ENCODE measurements at places on chromosomes 5 and 9. TPM values are rescaled to one million over a fixed set of nuclear protein-coding genes. Genes with fewer than 3 reads are reported as not detected.

- peaks cover 23% of the 10 kb centered on the region for H3K4me1 ChIP-seq
- no peaks in the 10 kb centered on the region for H3K36me3 ChIP-seq
- H3K27me3 ChIP-seq: no peaks in the 10 kb centered on the region
- H3K27ac ChIP-seq: peak overlapping the region; percentile 89
- no peak overlapping the region for H3K4me3 ChIP-seq
Observed at GRCh38 chr5:74326571-74327338, 313.8 kb downstream of the ENC1 start.

GRCh38 chr9:130946766-130947617 lies 7.9 kb upstream of the FIBCD1 start:
- H3K27ac ChIP-seq: no peak overlapping the region
- no peak overlapping the region for H3K4me3 ChIP-seq
- peaks cover 9% of the 10 kb centered on the region for H3K27me3 ChIP-seq
- H3K36me3 ChIP-seq: no peaks in the 10 kb centered on the region
- H3K4me1 ChIP-seq: no peaks in the 10 kb centered on the region

DNA sequence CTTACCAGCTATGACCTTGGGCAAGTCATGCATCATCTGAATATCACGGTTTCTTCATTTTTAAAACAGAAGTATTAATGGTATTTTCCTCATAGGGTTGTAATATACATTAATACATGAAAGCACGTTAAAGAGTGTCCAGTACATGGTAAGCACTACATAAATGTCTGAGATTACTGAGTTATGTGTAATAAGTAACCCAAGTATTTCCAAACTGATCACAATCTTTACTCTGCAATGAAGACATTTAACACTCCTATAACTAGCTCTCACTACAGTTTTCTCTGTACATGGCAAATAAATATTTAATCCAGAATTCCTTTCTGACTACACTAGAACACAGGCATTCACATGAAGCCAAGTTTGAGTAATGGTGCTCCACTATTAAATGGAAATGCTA lies 4.0 kb downstream of the GLDC start:
- H3K4me3 ChIP-seq: no peak overlapping the region
- DNase-seq: no peak
- H3K4me1 ChIP-seq: peaks cover 8% of the 10 kb centered on the region
- H3K36me3 ChIP-seq: no peaks in the 10 kb centered on the region
- H3K27me3 ChIP-seq: peaks cover 25% of the 10 kb centered on the region
- no peak overlapping the region for H3K27ac ChIP-seq

GRCh38 chr5:123181394-123181801 lies 92.4 kb downstream of the PRDM6 start:
- H3K4me1 ChIP-seq: peaks cover 26% of the 10 kb centered on the region
- H3K4me3 ChIP-seq: no peak overlapping the region
- peak overlapping the region; percentile 73 for H3K27ac ChIP-seq
- DNase-seq: peak; percentile 58
- no peaks in the 10 kb centered on the region for H3K36me3 ChIP-seq
- H3K27me3 ChIP-seq: no peaks in the 10 kb centered on the region

GRCh38 chr9:128702949-128703615 lies 779 bp downstream of the PKN3 start:
- H3K27me3 ChIP-seq: no peaks in the 10 kb centered on the region
- no peaks in the 10 kb centered on the region for H3K36me3 ChIP-seq
- H3K27ac ChIP-seq: no peak overlapping the region
- H3K4me3 ChIP-seq: peak overlapping the region; percentile 99
- no peaks in the 10 kb centered on the region for H3K4me1 ChIP-seq

- H3K27me3 ChIP-seq: no peaks in the 10 kb centered on the region
- no peaks in the 10 kb centered on the region for H3K4me1 ChIP-seq
- no peak overlapping the region for H3K4me3 ChIP-seq
- DNase-seq: peak; percentile 15
- H3K36me3 ChIP-seq: no peaks in the 10 kb centered on the region
Observed at GRCh38 chr9:110842169-110842568, 173.6 kb downstream of the MUSK start.

GRCh38 chr5:10372726-10373709 lies 19.5 kb downstream of the MARCHF6 start:
- H3K36me3 ChIP-seq: no peaks in the 10 kb centered on the region
- DNase-seq: no peak
- no peaks in the 10 kb centered on the region for H3K27me3 ChIP-seq
- no peak overlapping the region for H3K27ac ChIP-seq

DNA sequence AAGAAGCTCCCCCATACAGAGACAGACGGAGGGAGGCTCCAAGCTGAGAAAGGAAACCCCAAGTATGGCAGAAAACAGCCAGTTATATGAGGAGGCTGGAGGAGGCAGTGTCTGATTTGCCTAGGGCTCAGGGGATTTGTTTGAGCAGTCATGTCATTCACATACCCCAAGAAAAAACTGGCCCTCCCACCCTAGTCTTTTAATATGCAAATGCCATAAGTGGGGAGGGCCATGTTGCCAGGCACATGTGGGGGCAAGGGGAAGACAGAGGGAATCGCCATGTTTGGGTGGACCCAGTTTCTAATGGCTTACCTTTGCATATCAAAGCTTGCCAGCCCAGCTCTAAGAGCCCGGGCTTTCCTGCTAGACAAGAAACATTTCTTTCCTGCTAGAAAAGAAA lies 1163.8 kb downstream of the TAF11L14 start:
- H3K4me3 ChIP-seq: no peak overlapping the region
- H3K27ac ChIP-seq: no peak overlapping the region
- no peak for DNase-seq
- no peaks in the 10 kb centered on the region for H3K27me3 ChIP-seq
- no peaks in the 10 kb centered on the region for H3K4me1 ChIP-seq

DNA sequence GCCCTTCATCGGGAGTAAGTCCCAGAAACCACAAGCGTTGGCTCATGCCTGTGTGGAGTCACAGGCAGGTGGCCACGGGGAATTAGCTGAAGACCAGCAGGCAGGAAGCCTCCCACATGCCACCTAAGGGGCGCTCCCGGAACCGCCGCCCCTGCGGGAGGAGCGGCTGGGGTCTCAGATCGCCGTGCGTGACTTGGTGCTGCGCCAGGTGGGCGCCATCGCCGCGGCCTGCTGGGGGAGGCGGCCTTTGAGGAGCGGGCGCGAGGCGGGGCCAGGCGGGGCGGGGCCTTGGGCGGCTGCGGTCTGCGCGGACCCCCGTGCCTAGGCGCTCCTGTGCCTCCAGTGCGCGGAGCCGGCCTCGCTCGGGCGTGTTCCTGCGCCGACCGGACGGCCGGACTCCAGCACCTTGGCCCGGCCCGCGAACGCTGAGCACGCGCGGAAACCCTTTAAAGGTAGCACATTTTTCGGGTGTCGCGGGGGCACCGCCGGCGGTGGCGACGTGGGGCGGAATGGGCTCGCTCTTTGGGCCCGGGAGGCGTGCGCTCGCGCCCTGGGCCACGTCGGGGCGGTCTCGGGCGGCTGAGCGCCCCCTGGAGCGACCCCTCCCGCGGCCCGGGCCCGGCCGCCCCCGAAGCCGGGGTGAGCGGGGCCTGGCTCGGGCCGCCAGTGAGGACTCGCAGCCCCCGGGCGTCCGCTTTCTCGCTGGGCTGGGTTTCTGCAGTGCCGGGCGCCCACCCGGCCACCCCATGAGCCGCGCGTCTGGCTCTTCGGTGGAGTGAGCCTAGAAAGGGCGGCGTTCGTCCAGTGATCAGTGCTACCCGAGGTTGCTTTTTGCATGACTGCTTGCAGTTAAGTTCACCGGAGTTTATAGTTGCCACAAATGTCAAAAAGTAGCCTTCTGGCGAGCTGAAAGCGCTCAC lies 24.5 kb downstream of the LECT2 start:
- no peaks in the 10 kb centered on the region for H3K36me3 ChIP-seq
- H3K27me3 ChIP-seq: peaks cover 45% of the 10 kb centered on the region

GRCh38 chr9:72038890-72039410 lies 21.5 kb downstream of the C9orf57 start:
- no peak overlapping the region for H3K27ac ChIP-seq
- no peaks in the 10 kb centered on the region for H3K27me3 ChIP-seq

DNA sequence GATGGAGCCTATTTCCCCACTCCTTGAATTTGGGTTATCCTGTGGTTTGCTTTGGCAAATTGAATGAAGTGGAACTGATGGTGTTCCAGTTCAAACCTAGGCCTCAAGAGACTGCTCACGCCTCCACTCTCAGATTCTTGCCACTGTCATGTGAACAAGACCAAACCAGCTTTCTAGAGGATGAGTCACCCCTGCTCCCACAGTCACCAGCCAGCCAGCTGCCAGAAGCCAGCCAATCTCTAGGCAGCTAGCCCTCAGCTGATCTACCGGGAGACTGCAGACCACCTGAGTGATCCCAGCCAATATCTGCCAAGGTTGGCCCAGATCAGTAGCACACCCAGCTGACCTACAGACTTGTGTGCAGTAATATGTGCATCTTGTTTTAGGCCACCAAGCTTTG lies 300.6 kb downstream of the TMEM38B start:
- no peaks in the 10 kb centered on the region for H3K27me3 ChIP-seq
- DNase-seq: peak; percentile 26
- H3K27ac ChIP-seq: no peak overlapping the region
- no peaks in the 10 kb centered on the region for H3K4me1 ChIP-seq
- H3K36me3 ChIP-seq: no peaks in the 10 kb centered on the region

DNA sequence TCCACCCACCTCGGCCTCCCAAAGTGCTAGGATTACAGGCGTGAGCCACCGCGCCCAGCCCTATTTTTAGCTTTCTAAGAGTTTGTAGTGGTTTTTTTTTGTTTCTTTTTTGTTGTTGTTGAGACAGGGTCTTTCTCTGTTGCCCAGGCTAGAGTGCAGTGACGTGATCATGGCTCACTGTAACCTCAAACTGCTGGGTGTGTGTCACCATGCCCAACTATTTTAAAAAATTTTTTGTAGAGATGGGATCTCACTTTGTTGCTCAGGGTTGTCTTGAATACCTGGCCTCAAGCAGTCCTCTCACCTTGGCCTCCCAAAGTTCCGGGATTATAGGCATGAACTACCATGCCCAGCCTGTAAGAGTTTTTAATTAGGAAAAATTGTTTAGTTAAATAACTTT lies 145.3 kb upstream of the SH3GL2 start:
- H3K27me3 ChIP-seq: no peaks in the 10 kb centered on the region
- H3K27ac ChIP-seq: no peak overlapping the region
- DNase-seq: no peak

GRCh38 chr9:135840539-135840938 lies 66.8 kb downstream of the CAMSAP1 start:
- no peaks in the 10 kb centered on the region for H3K4me1 ChIP-seq
- peaks cover 6% of the 10 kb centered on the region for H3K36me3 ChIP-seq
- H3K27me3 ChIP-seq: no peaks in the 10 kb centered on the region
- H3K4me3 ChIP-seq: no peak overlapping the region

- no peaks in the 10 kb centered on the region for H3K36me3 ChIP-seq
- no peaks in the 10 kb centered on the region for H3K4me1 ChIP-seq
- H3K27me3 ChIP-seq: no peaks in the 10 kb centered on the region
Observed at GRCh38 chr9:7042124-7042523, 284.4 kb downstream of the KDM4C start.

- H3K27ac ChIP-seq: no peak overlapping the region
- no peak overlapping the region for H3K4me3 ChIP-seq
Observed at GRCh38 chr5:140207250-140207964, 32.4 kb downstream of the CYSTM1 start.

- no peaks in the 10 kb centered on the region for H3K36me3 ChIP-seq
- no peaks in the 10 kb centered on the region for H3K27me3 ChIP-seq
- peak overlapping the region; percentile 4 for H3K27ac ChIP-seq
- no peak for DNase-seq
- H3K4me1 ChIP-seq: peaks cover 25% of the 10 kb centered on the region
Observed at GRCh38 chr5:124902097-124902821, 155.8 kb upstream of the ZNF608 start.

GRCh38 chr5:136057401-136058038 lies 28.7 kb downstream of the TGFBI start:
- peaks cover 48% of the 10 kb centered on the region for H3K4me1 ChIP-seq

DNA sequence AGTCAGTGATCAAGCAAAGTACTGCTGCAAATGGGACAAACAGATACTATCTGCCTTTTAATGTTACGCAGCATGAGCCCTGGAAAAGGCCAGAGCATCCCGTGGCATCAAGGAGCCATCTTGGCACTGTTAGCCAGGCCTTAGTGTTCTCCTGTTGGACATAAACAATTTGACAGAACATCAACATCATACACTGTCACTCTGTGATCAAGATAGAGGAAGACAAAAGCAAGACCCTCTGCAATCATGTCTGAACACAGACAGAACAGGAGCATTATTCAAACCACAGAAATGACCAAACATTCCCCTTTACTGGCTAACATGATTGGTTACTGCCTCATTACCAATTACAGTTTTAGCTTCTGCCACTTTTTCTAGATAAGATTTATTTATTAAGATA lies 21.2 kb upstream of the ROPN1L start:
- no peaks in the 10 kb centered on the region for H3K4me1 ChIP-seq
- H3K36me3 ChIP-seq: no peaks in the 10 kb centered on the region
- no peak overlapping the region for H3K4me3 ChIP-seq
- DNase-seq: no peak

DNA sequence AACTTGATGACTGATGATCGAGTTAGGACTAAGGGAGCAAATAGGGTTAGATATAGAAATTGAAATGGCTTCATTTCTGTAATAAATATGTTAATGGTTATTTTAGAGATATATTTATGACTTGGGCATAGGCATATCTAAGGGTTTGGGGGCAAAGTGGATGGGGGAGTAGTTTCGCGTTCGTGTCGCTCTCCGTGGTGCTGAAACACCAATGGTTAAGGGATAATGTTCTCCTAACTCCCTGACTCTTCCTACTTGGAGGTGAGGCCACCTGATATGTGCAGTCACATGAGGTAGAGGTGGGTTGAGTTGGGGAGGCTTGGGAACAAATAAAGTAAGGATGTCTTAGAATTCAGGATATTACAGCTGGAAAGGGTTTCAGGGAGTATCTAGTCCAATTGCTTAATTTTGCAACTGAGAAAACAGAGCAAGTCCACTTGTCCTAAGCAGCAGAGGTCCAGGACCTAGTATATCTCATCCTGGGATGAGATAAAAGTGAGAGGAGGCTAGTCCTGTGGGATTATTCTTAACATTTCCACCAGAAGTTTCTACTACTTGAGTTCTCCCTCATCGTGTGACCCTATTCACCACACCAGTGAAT lies 44.0 kb upstream of the MAP1B start:
- peaks cover 24% of the 10 kb centered on the region for H3K4me1 ChIP-seq
- H3K27me3 ChIP-seq: peaks cover 6% of the 10 kb centered on the region
- peak; percentile 39 for DNase-seq

The PCDHGB1 gene
- total RNA-seq: 0.53 TPM

The SLC4A9 gene
- total RNA-seq: not detected

The BTNL9 gene
- 1.0 TPM for total RNA-seq

The IFNA13 gene
- not detected for total RNA-seq
